ENCODE measurements at places on chromosomes 11 and 22.

DNA sequence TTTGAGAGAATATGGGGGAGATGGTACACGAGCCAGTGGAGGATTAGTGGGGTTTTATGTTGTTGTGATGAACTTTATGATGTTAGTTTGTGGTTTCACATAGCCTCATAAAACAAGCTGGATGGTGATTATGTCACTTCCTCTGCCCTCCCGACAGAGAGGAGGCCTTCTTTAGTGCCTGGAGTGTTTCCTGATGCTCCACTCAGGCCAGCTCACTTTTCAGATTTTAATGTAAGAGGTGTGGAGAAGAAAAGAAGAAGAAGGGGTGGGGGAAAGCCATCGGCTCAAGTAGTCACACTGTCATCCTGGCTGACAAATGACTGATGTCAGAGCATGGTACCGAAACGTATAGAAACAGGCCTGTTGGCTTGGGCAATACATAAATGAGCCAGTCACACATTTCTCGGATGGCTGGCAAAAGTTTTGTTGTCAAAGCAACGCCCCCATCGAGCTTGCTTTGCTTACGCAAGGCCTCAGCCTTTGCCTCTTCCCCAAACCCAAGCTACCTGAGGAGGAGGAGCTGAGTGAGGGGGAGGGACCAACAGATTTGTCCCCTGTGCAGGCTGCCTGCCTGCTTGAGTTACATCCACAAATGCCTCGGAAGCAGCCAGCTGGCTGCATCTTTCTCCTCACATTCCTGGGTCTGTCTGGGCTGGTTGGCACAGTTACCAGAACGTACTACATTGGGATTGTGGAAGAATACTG, at the start of gene HEPHL1:
Gene HEPHL1 (plus strand): TSS at position 578 of the 705 bp plus-strand sequence. CDS start 15 bp downstream, at position 593.
- no peak for DNase-seq

DNA sequence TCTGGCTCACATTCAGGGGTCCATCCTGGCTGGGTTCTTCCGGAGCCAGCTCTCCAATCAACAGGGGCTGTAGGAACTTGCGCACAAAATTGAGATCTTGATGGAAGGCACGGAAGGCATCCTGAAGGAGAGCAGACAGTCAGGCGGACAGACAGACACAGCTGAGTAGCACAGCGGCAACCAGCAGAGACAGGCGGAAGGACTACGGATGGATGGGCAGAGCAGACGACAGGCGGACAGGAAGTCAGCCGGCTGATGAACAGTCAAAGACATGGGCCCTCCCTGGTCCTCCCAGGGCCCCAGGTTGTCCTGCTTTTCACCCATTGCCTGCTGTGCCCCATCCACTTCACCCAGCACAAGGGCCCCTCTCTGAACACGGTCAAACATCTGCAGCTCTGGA, 11.3 kb downstream of the FADS3 start:
- no peak for DNase-seq

DNA sequence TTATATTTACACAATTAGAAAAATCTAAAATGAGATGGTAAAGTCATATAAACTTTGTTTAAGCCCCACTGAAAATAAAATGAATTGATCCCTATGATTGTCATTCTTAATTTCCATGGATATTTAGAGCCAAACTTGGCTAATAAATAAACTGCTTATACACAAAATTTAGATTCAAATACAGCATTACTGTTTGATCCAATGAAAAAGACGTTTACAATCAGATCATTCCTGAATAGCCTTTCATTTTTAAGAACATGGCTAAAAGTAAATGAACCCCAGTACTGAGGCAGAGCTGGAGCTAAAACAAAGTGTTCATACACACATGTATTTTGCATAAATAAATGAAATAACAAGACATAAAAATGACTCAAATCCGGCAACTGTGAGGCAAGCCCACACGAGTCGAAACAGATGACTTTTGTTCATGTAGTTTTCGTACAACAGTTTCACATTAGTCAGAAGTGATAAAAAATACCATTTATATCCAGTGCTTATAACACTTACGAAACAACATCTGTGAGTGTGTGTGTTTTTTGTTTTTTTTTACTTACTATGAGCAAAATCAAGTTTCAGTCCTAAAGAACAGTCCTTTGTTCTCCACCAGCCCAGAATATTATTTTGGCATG, 386.5 kb downstream of the SOX6 start:
- no peak for DNase-seq

DNA sequence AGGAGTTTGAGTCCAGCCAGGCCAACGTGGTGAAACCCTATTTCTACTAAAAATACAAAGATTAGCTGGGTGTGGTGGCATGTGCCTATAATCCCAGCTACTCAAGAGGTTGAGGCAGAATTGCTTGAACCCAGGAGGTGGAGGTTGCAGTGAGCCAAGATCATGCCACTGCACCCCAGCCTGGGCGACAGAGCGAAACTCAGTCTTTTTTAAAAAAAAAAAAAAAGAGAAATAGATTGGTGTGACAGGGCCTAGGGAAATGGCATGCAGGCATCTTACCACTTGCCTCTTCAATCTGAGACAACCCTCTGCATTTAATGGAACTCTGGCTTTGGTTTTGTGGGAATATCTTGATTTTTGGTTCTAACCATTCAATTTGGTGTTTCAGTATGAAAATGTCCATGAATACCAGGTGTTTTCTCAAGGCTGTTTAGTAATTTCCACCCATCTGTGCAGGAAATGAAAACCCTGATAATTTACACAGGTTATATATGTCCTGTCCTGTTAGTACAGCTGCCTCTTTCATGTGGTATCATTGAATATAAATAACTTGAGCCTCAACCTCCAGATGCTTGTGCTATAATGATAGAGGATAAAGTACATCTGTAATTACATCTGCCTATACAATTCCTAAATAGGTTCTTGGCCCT, 8.4 kb downstream of the XBP1 start:
- no peak for DNase-seq

- no peak for DNase-seq
Observed at GRCh38 chr11:46951864-46952263, 15.3 kb downstream of the CSTPP1 start.

DNA sequence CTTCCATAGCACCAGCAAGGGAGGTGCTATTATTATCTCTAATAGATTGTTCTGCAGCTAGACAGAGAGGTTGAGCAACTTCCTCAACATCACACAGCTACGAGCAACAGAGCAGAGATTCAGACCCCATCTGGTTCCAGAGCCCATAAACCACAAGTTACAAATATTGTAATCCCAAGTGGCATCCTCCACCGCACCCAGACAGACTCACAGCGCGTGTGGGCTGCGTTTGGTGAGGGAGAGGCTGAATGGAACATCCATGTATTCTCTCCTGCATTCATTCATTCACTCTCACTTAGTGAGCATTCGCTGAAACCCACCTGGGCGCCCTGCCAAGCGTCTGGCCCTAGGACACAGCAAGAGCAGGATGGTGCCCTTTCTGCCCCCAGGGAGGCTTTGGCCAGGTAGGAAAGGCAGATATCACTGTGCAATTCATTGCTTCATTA, 33.5 kb downstream of the LIF start:
- no peak for DNase-seq

Measured in posterior cingulate gyrus (tissue), 11 donors.